NCI-H82 (cell line): ENCODE measurements at places on chromosomes 6 and 20.

DNA sequence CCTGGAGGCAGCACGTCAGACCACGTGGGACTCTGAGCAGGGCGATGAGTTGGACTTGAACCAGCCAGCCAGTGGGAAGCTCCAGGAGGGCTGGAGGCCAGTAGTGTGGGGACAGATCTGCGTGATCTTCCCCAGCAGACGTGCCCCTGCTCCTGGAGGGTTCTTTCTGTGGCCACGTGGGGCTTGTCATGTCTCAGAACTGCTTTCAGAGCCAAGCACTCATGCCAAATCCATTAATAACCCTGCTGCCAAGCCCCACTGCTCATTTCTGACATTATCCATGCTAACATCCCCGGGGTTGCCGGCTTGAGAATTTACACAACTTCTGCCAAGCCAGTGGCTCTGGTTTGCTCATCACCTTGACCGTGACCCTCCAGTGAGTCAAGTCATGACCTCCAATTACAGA, 38.3 kb downstream of the SIRPA start:
- no peak for DNase-seq

DNA sequence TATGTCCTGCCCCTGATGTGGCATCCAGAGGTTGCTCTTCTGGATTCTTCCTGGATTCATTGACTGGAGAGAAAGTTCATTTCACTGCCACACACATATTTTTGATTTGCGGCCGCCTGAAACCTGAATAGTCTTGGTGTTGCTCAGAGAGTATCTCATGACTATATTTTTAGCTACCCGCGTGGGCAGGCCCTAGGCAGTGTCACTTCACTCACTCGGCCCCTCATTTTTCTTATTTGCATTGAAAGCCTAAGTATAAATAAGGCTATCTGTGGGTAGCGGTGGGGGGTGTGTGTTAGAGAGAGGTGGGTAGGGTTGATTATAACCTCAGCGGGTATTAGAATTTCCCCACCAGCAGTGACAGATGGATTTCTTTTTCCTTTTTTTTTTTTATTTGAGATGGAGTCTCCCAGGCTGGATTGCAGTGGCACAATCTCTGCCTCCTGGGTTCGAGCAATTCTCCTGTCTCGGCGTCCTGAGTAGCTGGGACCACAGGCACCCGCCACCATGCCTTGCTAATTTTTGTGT, 113.5 kb downstream of the JARID2 start:
- DNase-seq = no peak

DNA sequence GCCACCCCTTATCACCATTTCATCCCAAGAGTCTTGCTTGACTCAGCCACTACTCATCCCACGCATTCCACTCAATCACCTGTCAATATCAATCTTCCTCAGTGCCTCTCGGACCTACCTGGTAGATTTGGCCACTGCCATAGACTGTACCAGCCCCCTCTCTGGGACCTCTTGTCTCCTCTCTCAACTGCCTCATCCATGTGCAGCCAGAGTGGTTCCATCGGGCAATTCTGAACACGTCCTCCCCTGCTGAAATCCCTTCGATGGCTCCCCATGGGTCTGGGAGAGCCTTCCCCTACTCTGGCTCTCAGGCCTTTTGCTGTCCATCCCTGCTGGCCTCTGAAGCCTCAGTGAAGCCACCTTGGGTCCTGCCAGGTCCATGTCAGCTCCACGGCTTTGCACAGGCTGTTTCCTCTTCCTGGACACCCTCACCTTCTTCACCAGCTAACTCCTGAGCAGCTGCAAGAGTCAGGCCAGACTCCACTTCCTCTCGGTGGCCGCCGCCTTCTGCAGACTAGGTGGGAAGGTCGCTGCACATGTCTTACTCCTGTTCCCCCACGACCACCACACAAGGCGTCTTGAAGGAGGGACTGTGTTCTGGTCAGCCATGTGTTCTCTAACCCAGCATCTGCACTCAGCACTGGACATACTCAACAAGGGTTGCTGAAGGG, 120.4 kb downstream of the TOX2 start:
- DNase-seq = no peak

GRCh38 chr6:153215242-153215641, 84.2 kb upstream of the RGS17 start:
- DNase-seq = peak; percentile 16

DNA sequence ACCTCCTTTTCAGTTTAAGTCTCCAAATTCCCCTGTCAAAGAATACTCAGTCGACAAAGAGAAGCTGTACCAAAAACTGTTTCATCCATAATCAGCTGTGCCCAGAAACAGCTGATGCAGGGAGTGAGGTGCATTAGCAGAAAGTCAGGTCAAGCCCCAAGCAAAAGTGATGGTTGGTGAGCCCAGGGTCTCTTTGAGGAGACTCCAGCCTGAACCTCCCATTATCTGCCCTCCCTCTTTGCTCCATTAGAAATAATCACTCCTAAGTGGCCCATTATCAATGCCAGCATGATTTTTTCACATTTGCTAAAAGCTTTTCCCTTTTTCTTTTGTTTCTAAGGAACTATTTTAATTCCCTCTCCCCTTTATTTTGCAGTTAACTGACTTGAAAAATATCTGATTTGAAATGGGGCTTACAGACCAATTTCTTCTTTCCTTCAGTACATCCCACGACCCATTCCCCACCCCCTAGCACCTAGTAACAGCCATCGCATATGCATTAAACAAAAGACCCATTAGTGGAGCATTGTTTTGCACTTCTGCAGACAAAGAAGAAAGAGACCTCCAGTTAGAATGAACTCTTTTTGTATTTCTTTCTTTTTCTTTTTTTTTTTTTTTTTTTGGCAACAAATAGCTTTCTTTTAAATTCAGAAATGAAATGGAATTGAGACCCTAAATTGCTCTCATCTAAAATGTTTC, 257.0 kb downstream of the GRIK2 start:
- no peak for DNase-seq
